ENCODE measurements at places on chromosomes 2 and 18.

DNA sequence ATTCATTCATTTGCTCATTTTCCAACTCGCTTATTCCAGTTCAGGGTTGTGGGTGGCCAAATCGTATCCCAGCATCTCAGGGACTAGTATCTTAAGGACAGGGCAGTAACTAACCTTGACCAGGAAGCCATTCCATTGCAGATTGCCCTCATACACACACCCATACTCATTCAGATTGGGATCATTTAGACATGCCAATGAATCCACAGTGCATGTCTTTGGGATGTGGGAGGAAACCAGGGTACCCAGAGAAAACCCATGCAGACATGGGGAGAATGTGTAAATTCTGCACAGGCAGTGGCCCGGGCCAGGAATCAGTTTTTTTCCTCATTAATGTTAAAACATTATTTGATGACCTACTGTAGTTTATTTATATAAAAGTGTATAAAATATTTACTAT, 150.7 kb downstream of the USP34 start:
- DNase-seq = no peak

GRCh38 chr2:51263951-51264350, 232.0 kb upstream of the NRXN1 start:
- no peak for DNase-seq

DNA sequence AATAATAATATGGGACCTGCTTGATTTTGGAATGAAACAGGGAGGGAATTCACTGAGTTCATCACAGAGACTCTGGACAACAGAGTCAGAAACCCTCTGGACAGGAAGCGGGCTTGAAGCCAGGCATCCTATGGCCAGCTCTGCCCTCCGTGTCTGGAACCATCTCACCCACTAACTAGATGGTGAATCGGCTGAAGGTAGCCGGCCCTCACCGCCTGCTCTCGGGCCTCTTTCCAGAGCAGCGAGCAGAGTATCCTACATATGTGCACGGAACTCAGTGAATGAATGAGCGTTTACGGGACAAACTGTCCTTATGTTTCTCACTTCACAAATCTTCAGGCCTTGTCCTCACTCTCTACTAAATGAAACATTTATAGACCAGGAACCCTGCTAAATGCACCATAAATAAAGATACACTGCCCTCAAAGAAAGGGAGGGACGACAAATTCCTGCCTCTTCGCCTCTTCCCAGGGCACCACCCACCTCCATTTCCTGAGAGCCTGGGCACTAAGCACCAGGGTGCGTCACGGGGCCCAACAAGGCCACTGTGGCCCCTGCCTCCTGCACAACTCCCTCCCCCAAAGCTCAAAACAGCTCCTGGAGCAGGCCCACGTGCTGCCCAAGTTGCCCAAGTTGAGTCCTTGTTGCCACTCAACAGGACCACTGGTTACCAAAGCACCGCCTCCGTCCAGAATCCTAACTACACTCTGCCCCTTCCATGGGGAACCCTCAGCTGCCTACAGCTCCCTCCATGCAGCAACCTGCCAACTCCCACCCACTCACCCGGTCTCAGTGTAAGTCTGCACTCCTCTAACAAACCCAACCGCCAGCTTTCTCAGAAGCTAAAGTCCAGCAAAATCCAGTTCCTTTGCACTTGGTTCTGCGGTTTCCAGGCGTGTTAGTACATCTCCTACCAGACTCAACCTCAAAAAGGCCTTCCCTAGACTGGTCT, 1.7 kb downstream of the TBC1D8 start:
- DNase-seq = no peak

- DNase-seq = no peak
Measured at GRCh38 chr2:143807671-143808070, 678.5 kb downstream of the ARHGAP15 start.

DNA sequence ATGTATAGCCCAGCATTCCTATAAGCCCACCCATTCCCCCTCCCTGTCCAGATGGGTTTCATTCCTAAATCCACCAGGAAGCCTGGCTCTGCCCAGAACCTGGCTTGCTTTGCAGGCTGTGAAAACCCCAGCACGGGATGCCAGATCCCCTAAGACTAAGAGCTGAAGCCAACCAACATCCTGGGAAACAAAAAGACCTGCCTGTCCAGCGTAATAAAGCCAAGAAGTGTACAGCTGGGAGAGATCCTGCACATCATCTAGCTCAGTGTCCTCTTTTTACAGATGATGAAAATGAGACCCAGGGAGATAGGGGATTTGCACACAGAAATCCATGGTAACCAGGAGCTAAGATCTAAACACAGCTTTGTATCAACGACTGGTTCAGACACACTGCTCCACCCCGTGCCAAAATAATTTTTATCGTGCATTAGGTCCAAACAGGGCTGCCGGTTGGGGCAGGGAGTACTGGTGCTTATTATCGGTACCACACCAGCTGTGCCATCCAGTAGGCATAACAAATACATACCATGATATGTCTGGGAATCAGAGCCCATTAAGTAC, 2.9 kb downstream of the RND3 start:
- DNase-seq = no peak

GRCh38 chr2:12587729-12588522, 128.8 kb upstream of the TRIB2 start:
- DNase-seq = no peak

DNA sequence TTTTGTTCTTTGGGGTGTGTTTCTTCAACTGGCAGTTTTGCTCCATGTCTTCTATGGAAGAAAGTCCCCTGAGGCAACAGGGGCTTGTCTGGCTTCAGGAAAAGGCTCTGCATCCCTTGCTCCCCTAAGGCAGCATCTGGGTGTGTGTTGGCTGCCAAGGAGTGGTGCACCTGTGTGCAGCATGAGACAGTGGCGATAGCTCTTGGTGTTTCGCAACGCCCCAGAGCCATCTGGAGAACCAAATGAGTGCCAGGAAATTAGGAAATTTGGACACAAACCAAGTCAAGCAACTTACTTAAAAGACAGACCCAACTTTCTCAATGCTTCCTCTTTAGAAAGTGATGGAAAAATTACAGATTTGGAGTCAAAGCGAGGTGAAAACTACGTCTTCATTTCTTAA, 1044.4 kb upstream of the CNTNAP5 start:
- DNase-seq = no peak

GRCh38 chr18:71989616-71990015, 554.5 kb downstream of the CBLN2 start:
- DNase-seq = no peak

DNA sequence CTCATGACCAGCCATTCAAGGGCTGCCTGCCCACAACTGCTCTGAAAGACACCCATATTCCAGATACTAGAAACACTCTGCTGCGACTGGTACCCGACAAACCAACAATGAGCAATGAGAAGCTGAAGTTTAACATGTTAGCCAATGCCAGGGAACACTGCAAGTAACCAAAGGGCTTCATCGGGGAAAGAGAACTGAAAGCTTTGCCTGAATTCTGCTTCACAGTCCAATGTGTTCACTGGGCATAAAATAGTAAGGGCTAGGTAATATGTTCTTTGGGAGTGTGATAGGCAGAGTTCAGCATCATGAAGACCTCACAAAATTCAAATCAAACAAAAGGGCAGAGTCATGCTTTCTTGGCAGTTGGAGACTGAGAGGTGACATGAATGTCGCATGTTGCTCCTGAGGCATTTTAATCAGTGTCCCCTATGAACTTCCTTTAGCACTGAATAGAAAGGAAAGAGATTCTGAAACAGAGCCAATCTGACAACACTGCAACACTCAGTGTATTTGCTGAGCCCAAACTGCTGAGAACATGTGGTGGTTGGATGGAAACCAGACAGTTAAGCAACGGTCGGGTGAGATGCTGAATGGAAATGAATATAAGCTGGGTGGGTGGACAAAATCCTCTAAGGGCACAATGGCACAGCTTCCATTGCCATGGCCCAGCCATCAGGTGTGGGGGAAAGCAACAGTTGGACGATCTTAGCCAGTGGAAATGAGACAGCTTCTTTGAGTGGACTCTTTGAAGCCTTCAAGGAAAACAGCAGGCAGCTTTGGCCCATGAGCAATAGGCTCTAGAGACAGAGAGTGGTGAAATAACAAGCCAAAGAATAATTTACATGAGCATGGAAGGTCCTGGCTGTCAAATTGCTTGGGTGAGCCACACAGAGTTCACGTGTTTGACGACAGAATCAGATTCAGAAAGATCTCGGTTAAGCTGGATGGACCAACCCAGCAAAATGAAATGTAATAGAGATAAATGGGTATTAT, 277.5 kb downstream of the AFF3 start:
- no peak for DNase-seq

DNA sequence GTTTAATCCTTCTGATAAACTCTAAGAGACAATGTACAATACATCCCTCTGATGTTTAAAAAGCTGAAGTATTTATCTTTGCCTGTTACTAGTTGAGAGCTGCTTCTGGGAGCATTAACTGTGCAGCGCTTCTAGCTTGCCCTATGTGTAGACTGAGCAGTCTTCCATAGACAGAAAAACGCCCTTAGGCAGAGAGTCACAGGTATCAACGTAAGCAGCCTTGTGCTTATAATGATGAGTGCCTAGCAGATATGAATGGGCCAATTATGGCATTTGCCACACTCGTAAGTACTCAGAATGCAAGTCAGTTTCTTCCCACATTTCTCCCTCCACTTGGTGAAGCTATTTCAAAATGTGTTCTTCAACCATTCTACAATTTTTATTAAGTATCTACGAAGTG, 731.1 kb upstream of the SLC8A1 start:
- no peak for DNase-seq

DNA sequence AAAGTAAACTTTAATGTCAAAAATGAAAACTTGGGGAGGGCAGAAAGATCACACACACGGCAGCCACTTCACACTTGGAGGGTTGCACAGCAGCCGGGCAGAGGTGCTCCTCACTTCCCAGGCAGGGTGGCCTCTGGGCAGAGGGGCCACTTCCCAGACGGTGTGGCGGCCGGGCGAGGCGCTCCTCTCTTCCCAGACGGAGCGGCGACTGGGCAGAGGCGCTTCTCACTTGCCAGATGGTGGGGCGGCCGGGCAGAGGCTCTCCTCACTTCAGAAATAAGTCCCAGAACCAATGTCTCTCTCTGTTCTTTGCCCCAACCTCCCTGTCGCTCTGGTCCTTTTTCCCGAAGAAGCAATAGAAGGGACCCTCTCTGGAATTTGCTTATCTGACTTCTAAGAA, 65.7 kb upstream of the LRPPRC start:
- DNase-seq = no peak

GRCh38 chr2:127737892-127738291, 36.6 kb downstream of the SFT2D3 start:
- DNase-seq = no peak

DNA sequence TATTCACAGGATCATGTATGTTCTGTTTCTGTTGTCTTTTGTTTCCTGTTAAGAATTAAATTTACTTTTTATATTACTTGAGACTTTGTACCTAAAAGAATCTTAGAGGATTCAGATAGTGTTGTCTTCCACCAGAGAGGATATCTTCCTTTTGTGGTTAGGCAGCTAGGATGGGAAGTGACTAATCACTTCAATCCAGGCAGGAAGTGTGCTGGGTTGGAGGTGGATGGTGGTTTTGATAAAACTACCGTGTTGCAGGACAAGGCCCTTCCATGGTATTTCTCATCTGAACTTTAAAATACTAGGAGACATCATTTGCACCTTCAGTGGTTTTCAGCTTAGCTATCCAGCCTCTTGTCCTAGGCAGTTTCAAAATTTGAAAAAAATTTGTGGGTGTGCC, 728.6 kb upstream of the CDH2 start:
- DNase-seq = no peak

DNA sequence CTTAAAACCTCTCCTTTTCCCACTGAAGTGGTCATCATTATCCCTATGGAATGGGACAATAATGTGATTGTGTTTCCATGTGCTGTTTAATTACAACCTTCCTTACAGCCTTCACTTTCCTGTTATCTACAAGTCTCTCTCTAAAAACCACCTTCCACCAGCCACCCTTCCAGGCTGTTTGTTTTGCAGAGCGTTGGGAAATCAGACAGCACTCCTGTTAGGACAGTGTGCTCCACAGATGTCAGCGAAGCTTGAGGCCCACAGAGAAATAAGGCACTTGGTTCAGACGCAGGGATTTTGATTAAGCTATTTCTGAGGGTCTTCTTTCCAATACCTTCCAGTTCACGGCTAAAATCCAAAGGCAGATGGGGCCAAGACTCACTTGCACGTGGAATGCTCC, 32.3 kb upstream of the ASPRV1 start:
- no peak for DNase-seq
